ENCODE measurements at places on chromosomes 5 and 9.

- DNase-seq, result no peak
These were observed 279.2 kb downstream of the NSG2 start for GRCh38 chr5:174324680-174325079.

GRCh38 chr5:65539827-65540226, 23.1 kb downstream of the CENPK start:
- DNase-seq, result no peak

GRCh38 chr5:68217528-68217927, 2.0 kb downstream of the PIK3R1 start:
- no peak for DNase-seq

- no peak for DNase-seq
These were observed 135.4 kb upstream of the SGCD start for GRCh38 chr5:156191547-156191946.

DNA sequence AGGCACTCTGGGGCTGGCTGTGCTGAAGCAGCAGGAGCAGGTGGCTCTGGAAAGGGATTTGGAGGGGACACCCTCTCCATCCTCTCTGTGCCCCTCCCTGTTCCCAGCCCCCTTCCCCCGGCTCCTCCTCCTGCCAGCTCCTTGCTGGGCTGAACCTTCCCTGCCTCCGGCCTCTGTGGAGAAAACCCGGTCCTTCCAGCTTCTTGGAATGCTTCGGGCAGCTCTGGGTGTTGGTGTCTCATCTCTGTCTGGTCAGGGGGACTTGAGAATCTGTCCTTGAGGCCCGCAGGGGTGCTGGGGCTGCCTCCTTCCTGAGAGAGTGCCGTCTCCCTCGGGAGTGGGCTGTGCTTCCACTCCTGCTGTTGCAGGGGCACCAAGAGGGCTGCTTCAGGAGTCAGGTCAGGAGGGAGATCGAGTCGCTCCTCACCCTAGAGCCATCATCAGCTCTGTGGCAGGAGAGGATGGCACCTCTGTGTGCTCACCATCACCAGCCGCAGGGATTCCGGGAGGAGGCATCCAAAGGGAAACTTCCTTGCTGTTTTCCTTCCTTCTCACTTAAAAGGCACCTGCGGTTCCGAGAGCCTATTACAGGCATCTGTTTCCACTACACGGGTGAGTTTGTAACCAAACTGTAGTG, 30.6 kb downstream of the NDUFS6 start:
- no peak for DNase-seq

GRCh38 chr5:172944741-172945140, 14.5 kb upstream of the RPL26L1 start:
- no peak for DNase-seq

DNA sequence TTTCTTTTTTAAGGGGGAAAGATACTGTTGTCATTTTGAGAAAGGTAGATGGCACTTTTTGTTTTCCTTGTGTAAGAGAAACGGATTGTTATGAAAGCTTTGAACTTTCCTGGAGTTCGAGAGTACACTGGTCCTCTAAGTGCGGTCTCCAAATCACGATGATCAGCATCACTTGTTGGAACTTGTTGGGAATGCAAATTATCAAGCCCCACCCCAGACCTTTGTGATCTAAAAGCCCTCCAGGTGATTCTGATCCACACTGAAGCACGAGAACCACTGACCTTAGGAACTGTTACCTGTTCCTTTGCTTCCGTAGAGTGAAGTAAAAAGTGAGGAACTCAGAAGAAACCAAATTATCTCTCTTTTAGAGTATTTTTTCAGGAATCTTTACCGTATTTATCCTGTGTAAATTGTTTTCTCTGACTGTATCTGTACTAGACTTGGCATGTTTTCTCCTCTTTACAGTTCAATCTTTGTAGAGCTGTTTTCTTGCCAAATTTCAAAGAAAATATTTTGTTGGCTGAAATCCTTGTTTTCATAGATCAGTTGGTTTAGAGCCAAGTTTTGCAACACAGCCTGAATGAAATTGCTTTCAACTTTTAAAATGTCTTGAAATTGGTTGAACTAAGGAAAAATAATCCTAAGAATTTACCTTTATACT, 4.0 kb downstream of the MAT2B start:
- DNase-seq, result no peak

- DNase-seq, result no peak
These were observed 31.6 kb downstream of the ADAM19 start for GRCh38 chr5:157543825-157544622.

GRCh38 chr5:109291090-109291489, 118.7 kb downstream of the PJA2 start:
- DNase-seq, result no peak

- no peak for DNase-seq
These were observed 10.5 kb downstream of the ECM2 start for GRCh38 chr9:92525306-92525705.

- DNase-seq, result no peak
These were observed 412.7 kb downstream of the CETN3 start for GRCh38 chr5:89996890-89997289.

GRCh38 chr5:95620870-95621838, 1.3 kb downstream of the GPR150 start:
- peak; percentile 62 for DNase-seq

DNA sequence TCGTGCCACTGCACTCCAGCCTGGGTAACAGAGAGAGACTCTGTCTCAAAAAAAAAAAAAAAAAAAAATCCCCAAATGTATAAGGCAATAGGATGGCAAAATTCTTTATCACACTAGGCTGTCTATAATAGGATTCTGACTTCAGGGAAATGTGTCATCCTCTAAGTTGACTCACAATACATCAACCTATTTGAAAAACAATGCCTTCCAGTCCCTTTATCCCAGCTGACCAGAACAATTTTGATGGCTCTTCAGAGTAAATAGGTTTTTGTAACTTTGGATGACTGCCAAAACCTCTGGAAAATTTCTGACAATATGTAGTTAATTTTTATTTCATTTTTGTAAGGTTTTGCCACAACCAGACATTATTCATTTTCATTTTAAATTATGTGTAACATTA, 184.1 kb downstream of the CCDC192 start:
- DNase-seq, result no peak

- no peak for DNase-seq
These were observed 283.1 kb downstream of the SMARCA2 start for GRCh38 chr9:2298217-2298616.

GRCh38 chr5:160484678-160485077, 63.0 kb downstream of the PTTG1 start:
- DNase-seq, result no peak

DNA sequence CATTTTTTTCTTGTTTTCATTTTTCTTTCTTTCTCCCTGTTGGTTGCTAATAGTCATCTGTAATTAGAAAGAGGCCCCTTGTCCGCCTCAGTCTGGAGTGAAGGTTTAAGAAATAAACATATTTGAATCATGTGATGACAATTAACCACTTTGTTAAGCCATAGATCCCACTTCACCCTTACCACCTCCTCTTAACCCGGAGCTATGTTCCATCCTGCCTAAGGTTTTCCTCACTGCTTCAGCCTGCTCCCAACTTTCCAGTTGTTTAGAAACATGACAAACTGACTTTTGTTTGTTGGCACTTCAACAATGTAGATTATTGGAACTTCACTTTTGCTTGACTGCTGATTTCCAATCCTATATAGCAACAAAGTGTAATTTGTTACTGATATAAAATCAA, 37.4 kb upstream of the SSBP2 start:
- no peak for DNase-seq

DNA sequence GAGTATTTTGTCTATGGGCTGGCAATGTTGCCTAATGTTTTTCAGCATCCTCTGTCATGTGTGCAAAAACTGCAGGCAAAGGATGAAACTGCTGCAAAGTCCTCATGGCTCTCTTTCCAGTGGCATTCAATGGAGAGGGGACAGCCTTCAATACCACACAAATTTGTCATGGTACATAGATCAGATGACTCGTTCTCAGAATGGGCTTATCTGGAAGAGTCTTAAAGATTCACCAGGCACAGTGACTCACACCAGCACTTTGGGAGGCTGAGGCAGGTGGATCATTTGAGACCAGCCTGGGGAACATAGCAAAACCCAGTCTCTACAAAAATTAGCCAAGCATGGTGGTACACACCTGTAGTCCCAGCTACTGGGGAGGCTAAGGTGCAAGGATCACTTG, 5.3 kb downstream of the CDKN2AIPNL start:
- DNase-seq, result no peak

GRCh38 chr5:94810877-94811276, 192.4 kb downstream of the SLF1 start:
- DNase-seq, result no peak

DNA sequence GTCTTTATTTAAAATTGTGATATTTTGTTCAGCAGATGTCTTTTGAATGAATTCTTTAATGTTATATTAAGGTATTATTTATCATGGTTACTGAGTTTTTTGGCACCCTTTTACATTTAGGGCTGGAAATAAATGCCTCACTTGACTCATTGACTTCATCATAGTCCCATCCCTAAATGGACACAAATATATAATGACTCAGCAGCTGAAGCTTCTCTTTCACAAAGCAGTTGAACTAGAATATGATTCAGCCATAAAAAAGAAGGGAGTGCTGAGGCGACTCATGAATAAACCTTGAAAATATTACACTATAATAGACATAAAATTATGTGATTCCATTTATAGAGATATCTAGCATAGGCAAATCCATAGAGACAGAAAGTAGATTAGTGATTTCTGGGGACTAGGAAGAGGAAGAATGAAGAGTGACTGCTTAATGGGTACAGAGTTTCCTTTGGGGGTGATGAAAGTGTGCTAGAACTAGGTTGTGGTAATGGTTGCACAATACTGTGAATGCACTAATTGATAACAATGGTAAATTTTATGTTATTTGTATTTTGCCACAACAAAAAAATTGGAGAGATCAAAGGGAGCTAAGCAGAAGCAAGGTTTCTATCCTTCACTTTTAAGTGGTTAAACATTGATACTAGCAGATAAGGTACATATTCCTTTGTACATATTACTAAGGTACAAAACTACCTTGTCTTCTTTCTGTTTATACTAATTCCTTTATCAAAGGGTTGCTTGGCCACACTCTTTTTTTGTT, 449.6 kb downstream of the NTRK2 start:
- DNase-seq, result no peak

DNA sequence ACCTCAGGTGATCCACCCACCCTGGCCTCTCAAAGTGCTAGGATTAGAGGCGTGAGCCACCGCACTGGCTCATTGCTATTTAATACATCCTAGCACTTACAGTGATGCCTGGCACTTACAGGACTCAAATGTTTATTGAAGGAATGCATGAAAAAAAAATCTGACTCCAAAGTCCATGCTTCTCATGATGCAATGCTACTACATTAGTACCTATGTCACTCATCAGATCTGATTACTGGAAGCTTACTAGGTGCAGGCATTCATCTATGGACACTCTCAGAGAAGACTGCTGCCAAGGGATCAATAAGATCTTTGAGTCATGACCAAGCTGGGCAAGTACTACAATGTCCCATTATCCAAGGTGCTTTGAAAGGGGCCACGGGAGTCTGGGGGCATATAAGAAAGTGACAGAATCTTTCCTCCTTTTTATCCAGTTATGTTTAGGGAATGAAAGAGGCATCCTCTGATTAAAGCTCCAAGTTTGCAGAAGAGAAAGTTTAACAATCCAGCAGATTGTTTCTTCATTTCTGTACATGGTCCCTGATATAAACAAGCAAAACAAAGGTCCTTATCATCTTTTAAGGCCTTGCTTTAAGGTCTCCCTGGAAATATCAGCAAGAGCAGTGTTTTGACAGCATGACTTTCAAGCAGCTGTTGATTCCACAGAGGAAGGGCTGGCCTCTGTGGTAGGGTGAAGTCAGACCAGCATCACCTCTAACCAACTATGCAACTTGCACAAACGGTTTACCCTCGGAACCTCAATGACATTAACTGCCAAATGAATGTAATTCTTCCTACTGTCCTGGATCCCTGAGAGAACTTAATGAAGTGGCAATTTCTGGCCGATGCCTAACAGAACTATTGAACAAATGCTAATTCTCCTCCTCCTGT, 35.9 kb downstream of the ARPC5L start:
- DNase-seq, result no peak

GRCh38 chr9:35110327-35110761, 5.3 kb downstream of the ATOSB start:
- DNase-seq, result peak; percentile 30

GRCh38 chr9:126636983-126637798, 23.5 kb downstream of the LMX1B start:
- DNase-seq, result no peak

DNA sequence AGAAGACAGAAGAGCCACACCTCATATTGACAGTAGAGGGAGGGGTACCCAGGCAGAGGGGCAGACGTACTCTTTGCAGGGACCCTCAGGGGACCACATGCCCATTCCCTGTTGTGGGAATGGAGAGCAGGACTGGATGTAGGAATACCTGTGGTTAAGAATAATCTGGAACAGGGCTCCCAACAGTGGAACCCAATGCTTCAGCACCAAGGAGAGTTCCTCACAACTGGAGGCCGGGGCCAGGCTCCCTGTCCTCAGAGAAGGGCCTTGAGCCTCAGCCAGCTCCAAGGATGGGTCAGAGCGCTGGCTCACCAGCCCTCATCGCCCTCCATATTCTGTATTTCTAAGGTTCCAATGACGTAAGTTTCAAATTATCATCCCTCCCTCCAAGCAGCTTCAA, 7.4 kb upstream of the SHC3 start:
- DNase-seq, result no peak

DNA sequence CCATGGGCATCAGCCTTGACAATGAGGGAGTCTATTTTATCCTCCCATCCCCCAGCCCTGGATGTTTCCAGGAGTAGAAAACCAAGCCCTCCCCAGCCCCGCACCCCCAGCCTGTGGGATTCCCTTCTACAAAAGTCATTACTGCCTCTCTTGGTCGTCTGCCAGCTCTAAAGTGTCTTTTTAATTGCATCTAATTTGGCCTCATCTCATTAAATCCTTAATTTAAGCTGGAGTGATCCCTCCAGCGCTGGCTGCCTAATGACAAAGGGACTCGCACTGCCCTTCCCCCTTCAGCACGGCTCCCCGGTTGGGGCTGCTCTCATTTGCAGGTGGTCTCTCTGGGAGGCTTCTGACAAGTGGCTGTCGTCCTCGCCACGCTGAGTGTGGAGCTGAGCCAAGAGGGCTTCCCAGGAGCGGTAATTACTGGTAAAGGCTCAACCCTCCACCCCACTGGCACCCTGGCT, 107.9 kb upstream of the ALDH1B1 start:
- DNase-seq, result no peak

GRCh38 chr5:33322632-33323031, 118.1 kb upstream of the TARS1 start:
- DNase-seq, result no peak

DNA sequence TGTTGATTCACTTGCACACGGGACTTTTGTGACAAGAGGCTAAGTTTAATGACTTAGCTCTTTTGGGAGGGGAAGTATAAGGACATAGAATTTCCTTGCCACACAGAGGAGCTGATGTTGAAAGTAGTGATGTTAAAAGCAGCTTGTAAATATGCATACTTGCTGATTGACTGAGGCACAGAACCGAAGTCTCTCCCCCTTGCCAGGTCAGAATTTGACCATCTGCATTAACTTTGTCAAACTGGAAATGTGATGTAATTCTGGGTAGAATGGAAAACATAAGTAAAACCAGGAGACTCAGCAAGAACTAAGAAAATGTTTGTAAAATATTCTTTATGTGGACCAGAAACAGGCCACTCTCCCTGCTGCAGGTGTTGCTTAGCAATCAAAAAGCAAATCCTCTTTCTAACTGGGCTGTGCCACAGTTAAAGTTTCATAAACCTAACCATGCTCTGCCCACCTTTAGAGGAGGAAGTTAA, 284.2 kb downstream of the NR3C1 start:
- no peak for DNase-seq

GRCh38 chr5:105954341-105954740, 1716.4 kb downstream of the EFNA5 start:
- no peak for DNase-seq

GRCh38 chr5:37448941-37449340, 69.8 kb downstream of the WDR70 start:
- no peak for DNase-seq

- DNase-seq, result no peak
These were observed 470 bp downstream of the HBEGF start for GRCh38 chr5:140345919-140346347.

Data from CD4-positive, alpha-beta T cell treated with Interleukin-17A for 4 hours (primary cell).